ENCODE measurements at places on chromosomes 1 and 21.

DNA sequence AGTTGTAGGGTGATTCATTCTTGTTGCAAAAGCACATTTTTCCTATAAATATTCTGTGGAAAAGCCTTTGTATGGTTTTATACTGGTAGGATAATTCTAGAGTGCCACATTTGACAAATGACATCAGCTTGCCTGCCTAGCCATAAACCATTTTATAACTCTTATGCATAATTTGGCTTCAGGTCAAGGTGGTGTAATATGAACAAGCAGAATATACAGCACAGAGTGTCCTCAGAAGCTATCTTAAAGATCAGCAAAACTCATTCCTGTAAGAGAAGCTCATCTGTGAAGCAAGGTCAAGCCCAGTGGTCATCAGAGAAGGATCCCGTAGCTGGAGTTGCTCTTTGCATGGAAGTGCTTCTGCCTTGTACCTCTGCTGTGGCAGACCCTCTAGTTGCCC is 24.0 kb upstream of the C1orf21 start:
- no peak for DNase-seq

DNA sequence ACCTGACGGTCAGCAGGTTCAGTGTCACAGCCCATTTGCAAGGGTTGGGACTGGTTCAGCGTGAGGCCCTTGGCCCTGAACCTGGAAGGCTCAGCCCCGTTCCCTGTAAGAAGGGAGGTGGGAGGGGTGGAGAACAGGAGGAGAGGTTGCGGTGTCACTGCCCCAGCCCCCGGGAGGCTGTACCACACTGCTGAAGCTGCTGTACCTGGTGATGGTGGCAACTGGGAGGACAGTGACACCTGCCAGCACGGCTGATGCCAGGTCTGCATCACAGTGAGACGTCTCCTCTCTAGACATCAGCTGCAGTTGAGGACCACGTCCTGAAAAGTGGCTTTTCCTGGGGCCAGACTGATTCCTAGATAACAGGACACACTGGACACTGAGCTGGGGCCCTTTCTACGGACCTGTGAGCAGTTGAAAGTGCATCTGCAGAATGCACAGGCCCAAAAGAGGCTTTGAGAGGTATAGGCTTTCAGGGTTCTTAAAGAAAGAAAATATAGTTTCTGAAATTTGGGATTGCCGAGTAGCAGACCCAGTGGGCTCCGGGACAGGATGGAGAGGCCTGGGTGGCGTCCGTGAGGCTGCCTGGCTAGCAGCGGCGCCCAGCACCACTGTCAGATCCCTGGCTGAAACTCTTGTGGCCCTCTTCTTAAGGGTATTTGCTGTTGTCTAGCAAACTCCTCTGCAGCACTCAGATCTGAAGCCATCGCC is 47.7 kb downstream of the COQ8A start:
- no peak for DNase-seq

- DNase-seq, result peak; percentile 24
Measured at GRCh38 chr1:88800382-88801051, 90.8 kb downstream of the GTF2B start.

DNA sequence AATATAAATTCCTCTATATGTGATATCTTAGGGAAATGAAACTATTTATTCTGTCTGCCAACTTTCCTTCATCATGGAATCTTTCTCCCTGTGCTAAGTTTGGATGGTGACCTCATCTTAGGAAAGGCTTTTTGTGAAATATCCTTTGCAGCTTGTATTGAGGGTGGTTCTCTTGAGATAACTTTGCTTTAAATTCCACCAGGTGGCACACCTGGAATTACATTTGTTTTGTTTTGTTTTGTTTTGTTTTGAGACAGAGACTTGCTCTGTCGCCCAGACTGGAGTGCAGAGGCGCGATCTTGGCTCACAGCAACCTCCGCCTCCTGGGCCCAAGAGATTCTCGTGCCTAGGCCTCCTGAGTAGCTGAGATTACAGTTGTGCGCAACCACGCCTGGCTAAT is 7.6 kb upstream of the CD1A start:
- no peak for DNase-seq

GRCh38 chr1:35564037-35564883 is 6.7 kb downstream of the NCDN start:
- peak; percentile 83 for DNase-seq

DNA sequence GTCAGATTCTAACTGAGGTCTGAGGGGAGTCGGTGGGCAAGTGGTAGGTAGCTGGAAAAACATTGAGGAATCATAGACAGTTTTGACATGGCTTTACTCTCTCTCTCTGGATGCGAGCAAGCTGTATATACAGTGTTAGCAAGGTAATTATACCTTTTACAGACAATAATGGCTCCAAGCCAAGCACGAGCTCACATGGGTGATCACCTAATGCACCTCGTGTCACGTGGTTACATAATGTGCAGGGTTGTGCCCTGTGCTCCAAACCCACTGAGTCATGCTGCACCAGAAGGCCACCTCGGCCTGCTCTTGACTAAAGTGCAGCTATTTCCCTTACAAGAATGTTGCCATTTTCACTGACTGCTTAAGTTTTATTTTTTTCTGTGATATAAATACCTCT is 7.6 kb upstream of the CLCA2 start:
- no peak for DNase-seq

- no peak for DNase-seq
Measured at GRCh38 chr1:29444081-29444715, 207.9 kb downstream of the PTPRU start.

- no peak for DNase-seq
Measured at GRCh38 chr1:41500378-41500777, 15.9 kb upstream of the EDN2 start.

- DNase-seq, result no peak
Measured at GRCh38 chr1:226086776-226087175, 24.3 kb downstream of the H3-3A start.

DNA sequence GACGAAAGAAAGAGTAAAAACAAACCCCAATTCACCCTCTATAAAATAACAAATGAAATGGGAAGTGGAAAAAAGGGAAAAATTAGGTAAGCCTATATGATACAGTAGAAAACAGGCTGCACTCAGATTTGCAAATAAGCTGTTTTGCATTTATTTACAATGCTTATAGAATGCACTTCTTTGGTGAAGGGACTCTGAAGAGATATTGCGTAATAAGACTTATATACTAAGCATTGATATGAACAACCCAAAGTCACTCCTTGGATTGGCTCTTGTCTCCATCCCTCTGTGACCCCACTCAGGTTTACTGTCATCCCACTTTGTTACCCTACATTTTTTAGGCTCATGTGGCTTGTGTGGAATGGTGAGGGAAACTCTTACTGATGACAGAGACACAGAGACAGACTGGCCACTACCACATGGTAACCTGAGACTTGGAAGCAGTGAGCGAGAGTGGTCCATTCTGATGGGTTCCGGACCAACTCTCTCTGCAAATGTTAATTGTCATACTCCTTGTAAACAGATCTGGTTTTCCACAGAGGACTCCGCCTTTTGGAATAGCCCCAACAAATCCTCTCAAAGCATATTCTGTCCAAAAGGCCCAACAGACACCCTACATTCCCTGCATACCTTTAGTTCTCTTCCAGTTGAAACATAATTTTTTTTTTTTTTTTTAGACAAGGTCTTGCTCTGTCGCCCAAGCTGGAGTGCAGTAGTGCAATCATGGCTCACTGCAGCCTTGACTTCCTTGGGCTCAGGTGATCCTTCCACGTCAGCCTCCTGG is 11.0 kb downstream of the GSTM5 start:
- no peak for DNase-seq

GRCh38 chr1:231781892-231782291 is 155.3 kb downstream of the DISC1 start:
- no peak for DNase-seq

- DNase-seq, result no peak
Measured at GRCh38 chr1:222736470-222736869, 532 bp upstream of the FAM177B start.

GRCh38 chr1:179043266-179043665 is 17.6 kb downstream of the FAM20B start:
- no peak for DNase-seq

DNA sequence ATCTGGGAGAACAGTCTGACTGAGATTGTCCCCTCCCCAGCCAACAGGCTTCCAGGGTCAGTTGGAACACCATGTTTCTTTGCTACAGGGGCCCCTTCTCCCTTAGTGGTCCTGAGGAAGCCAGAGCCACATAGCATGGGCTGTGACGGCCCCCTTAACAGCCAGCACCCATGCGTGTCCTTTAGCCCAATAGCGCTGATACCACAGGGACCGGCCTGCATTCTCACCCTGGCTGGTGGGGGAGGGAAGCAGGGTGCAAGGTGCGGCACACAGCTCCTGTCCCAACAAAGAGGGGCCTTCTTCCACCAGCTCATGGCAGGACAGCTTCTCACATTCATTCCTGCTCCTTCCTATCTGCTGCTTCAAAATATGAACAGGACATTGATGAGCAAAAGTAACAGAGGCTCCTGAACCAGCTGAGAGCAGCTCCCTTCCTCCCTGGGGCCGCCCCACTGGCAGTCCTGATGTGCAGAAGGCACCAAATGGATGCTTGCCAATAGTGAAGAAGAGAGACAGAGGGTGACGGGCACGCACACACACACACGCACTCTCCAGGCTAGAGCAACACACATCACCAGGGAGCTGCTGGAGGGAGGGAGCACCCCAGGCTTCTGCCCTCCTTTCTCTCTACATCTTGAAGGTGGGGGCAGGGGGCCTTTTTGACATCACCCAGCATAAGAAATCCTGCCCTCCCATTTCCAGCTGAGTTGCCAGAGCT is 99.4 kb downstream of the CRYAA start:
- no peak for DNase-seq

DNA sequence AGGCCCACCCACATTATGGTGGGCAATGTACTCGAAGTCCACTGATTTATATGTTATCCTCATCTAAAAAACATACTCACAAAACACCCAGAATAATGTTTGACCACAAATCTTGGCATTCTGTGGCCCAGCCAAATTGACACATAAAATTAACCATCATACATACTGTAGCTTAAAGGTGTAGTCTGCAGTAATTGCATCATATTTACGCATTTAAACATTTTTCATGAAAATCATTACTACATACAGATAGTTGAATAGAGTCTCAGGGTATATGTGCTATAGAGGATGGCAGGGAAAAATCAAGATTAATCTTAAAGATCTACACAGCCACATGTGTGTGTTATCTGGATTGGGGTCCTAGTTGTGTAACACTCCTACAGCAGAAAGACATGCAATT is 14.5 kb downstream of the ZNF697 start:
- DNase-seq, result no peak

GRCh38 chr1:43843684-43844083 is 89.9 kb upstream of the ARTN start:
- DNase-seq, result no peak

DNA sequence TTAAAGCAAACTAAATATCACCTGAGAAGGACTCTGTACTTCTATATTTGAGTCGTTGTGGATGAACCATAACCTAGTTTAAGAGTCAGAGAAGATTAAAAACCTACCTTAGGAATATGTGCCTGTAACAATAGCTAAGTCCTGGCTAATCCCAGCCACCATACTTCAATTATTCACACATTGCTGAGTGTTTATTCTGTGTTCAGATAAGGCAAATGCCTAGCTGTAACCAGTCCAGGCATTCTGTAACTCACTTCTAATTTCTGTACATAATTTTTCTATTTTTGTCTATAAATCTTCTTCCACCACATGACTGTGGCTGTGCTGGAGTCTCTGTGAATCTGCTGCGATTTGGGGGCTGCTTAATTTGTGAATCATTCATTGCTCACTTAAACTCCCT is 441.9 kb upstream of the ADAMTS5 start:
- DNase-seq, result no peak

DNA sequence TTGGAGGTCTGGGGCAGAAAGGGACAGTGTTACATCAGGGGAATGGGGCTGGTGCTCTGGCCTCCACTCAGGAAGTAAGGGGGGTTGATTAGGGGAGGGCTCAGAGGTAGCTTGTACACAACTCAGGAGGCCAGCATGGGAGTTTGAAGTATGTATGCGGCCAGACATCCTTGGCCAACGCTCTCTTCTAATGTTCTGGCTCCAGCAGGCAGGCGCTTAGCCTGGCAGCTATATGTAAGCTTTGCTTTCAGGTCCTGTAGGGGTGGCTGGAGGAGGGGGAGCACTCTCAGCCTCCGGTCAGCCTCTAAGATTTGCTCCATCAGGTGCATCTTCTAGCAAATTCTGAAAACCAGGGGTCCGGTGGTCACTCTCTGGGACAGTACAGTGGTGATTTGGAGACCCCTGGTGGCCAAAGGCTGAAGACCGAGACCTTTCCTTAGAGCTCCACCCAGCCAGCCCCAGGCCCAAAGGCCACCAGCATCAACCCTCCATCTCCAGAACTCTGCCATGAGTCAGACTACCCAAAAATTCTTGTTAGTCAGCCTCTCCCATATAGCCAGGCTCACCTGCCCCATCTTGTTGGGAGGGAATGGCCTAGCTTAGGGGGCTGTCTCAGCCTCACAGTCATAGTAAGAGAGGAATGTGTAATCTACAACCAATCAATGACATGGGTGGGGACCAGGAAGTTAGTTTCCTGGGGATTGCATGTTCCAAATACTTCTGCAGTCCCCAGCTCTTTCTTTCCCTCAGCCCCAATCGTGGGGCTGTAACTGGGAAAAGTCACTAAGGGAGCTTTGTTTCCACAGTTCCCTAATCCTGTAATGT is 9.7 kb upstream of the COL8A2 start:
- no peak for DNase-seq

DNA sequence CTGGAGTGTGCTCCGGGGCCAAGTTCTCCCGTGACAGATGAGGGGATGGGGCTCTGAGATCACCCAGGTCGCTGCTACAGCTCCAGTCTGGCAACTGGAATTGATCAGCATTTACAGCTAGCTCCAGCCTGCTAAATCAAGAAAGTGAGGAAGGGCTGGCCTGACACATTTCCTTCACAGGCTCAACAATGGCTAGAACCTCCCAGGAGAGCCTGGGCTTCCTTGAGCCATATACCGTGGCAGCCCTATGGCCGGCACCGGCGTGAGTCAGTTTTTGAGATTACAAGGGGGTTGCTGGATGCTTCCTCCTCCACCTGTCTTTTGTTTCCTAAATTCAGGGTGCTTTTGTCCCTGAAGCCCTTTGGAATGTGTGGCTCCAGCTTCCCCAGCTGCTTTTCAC is 104.2 kb downstream of the ETS2 start:
- DNase-seq, result no peak

GRCh38 chr1:171852272-171852671 is 11.0 kb downstream of the DNM3 start:
- DNase-seq, result no peak

GRCh38 chr21:31877463-31877957 is 4.7 kb downstream of the HUNK start:
- DNase-seq, result no peak

GRCh38 chr1:9448132-9449109 is 90.8 kb upstream of the SLC25A33 start:
- DNase-seq, result no peak
